ENCODE measurements at places on chromosomes 3 and 15.

GRCh38 chr15:68205954-68206539 is 915 bp upstream of the CALML4 start:
- DNase-seq, result no peak

DNA sequence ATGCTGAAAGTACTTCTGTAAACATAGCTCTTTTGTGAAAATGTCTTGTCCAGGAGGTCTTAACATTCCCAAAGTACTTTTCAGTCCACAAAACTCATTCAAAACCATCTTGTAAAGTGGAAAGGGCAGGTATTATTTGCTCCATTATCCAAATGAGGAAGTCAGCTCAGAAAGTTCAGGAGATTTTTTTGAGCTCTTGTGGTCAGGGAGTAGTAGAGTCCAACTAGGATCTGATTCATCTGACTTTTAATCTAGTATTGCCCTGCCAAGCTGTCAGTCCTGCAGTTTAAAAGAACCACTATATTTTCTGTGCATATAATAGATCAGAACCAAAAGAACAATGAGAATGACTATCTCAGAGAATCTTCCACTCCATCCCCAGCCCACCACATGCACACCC is 83.5 kb downstream of the FOXB1 start:
- DNase-seq, result no peak

DNA sequence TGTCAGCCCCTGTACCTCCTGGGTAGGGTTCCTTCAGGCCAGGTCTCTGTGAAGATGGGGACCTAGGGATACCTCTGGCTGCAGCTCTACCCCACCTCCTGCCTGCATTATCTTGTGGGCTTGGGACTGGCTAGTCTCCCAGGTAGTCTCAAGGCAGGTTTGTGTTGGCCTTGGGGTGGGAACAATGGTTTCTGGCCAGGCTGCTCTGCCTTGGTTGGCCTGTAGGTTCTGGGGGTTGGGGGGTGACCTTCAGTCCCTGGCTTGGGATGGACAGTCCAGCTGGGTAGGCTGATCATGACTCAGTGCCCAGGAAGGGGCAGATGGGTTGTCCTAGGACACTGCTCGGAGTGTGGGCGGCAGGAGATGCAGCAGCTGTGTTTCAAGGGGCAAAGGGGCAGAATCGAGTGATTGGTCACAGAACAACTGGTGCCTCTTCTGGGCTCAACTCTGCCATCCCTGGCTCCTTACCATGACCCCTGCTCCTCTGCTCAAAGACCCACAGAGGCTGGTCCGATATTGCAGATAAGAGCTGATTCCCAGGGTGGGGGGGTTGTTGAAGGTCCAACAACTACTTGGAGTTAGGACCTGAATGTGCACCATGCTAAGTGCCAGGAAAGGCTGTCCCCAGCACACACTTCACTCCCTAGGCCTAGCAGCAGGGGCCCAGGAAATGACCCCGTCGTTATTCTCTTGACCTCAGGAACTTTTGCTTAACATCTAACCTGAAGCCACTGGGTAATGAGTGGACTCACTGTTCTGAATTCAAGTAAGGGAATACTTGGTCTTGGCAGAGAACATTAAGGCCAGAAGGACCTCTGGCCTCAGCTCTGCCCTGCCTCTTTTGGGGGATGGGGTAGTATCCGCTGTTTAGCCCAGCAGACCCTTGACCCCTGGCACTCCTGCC is 18.1 kb upstream of the BSN start:
- DNase-seq, result no peak

DNA sequence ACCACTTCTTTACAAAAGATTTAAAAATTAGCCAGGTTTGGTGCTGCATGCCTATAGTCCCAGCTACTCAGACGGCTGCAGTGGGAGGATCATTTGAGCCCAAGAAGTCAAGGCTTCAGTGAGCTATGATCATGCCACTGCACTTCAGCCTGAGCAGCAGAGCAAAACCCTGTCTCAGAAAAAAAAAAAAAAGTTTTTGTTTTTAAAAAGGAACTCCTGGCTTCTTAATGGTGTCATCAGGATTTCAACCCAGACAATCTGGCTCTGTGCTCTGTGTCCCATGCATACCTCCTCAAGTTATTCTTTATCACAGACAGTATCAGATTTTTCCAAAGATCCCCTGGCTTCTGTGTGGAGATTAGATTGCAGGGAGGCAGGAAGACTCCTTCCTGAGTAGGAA is 64.2 kb upstream of the IL12A start:
- DNase-seq, result no peak

DNA sequence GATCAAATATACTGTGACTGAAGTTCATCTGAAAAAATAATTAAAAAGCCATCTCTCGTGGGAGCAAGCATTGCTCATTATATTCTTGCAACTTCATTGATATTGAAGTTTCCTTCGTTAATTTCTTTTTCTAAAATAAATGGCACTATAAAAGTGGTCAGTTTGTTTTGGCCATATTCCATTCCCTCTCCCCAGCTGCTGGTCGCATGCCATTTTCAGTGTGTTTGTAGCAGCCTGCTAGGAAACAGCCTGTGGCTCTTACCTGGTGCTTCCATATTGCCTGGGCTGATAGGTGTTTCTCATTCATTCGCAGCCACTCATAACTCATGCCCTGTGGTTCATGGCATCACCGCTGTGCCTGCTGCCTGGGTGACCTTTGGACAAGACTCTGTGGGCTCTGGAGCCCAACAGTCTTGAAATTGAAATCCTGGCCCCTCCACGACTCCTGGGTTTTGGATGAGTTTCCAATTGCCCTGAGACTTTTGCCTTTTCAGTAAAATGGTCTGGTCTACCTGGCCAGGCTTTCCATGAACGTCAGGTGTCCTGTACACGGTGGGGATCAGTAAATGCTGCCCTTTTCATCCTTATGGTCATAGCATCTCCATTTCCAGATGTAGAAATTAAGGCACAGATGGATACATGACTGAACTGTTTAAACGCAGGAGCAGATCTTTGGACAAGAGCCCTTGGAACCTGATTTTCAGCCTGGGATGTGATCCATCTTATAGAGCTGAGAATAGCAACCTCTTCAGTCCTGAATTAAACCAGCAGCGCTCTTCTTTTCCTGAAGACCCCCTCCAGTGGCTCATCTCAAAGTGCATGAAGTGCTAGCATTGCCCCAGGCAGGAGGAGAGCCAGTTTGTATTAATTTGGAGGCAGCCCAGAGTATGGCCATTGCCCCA is 69.4 kb downstream of the SLCO3A1 start:
- no peak for DNase-seq

GRCh38 chr3:65785065-65785645 is 253.6 kb downstream of the MAGI1 start:
- DNase-seq, result peak; percentile 5

GRCh38 chr3:193574488-193575070 is 18.4 kb upstream of the OPA1 start:
- no peak for DNase-seq

DNA sequence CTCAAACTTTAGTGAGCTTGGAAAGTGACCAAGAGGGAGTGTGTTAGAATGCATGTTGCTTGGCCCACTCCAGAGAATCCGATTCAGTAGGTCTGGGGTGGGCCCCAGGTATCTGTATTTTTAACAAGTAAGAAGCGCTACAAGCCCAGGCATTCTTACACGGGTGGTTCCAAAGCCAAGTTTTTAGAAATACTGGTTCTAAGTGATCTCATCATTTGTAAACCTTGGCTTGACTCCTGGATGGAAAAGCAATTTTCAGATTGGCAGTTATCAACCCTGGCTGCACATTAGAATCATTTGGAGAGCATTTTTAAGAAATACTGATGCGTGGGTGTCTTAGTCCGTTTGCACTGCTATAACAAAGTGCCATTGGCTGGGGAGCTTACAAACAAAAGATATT is 27.3 kb upstream of the ST8SIA2 start:
- no peak for DNase-seq

- no peak for DNase-seq
Observed at GRCh38 chr3:195337747-195338146, 66.8 kb upstream of the XXYLT1 start.

DNA sequence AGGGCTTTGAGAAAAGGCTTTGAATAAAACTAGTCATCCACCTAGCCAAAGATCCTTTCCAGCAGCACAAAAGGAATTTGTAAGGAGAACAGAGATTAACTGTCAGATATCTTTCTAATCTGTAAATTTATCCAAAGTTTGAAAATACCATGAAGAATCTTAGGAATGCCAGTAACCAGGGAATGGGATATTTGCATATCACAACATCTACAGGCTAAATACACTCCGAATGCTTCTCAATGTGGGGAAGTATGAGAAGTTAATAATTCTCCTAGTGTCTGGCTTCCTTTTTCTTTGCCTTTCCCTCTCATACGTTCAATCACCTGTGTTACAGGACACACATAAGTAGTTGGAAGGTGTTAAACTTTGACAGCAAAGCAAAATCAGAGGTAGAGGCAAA is 7.8 kb downstream of the ANAPC13 start:
- no peak for DNase-seq

DNA sequence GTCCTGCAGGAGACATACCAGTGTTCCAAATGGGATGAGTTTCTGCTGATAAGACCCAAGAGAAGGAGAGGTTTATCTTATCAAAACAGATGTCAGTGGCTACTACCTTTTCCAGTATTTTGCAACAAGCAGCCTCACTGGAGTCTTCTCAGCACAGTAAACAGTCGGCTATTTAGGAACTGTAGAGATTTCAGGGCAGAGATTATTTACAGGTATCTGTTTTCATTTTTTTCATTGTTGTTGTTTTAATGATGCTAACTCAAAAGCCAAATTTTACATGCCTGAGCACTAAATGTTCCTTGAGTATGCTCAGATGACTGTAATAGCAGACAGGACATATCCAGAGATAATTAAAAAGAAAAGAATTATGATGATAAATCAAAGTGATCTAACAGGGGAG is 252.1 kb downstream of the EPHA6 start:
- DNase-seq, result no peak

GRCh38 chr15:52394118-52394517 is 98.5 kb upstream of the MYO5C start:
- DNase-seq, result no peak

DNA sequence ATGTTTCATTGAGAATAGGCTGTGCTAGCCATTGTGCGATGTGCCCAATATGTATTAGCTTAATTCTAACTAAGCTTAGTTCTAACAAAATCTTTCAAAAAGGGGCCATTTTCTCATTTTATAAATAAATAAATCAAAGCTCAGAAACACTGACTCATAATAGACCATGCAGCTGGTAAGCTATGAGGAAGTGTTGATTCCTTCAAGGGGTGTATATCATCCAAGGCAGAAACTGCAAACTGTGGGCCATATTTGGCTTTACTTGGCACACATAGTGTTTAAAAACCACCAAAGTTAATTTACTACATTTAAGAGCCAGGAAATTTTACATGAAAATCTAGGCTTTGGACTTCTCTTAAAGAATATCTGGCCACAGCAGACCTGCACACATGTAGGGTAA is 136.5 kb downstream of the ZNF621 start:
- DNase-seq, result no peak

DNA sequence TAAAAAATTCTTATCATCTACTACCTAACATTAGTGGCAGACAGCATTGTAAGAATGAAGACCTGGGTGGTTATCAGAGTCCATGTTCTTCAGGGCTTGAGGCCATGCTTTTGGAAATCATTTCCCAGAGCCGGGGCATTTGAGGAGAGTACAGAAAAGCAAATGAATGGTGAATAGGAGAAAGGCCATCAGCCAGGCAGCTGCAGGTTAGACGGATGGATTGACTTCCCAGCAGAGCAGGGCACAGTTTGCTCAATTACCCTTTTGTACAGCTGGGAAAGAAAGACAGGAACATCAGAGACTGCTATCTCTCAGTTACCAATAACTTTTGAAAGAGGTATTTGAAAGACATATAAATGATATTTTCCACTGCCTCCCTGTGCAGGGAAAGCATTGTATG is 135.6 kb downstream of the ALCAM start:
- no peak for DNase-seq

DNA sequence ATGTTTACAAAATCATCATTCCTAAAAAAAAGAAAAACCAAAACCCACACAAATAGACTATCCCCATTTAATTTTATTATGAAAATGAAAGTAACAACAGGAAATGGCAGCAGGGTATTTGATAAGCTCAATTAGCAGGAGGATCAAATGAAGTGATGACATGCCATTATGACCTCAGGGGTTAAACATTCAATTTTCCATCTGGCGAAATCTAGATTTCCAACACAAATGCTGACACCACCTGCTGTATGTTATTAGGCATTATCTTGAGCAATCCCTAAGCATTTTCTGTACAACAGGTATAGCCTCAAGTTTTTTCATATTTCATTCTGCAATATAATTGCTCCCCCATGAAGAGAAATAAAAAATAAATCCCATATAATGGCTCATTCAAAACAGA is 57.1 kb downstream of the SHQ1 start:
- no peak for DNase-seq

DNA sequence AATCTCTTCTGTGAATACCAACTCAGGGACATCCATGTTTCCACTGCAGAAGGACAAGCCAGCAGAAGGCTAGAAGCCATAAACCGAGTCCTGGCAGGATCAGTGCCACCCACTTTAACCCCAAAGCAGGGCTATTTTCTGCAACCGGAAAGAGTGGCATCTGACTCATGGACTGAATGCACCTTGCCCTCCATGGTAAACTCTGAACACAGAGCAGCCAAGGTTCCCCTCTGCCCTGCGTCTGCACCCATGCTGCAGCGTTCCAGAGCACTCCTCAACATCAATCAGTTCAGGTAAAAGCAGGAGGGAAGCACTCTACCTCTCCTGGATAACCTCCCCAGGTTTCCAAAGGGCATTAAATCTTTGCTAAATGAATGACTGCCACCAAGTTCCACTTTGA is 801 bp upstream of the NGRN start:
- peak; percentile 30 for DNase-seq

Data from CD4-positive, alpha-beta T cell (primary cell).